ENCODE measurements at places on chromosomes 12 and 14. TPM values are rescaled to one million over a fixed set of nuclear protein-coding genes. Genes with fewer than 3 reads are reported as not detected.

DNA sequence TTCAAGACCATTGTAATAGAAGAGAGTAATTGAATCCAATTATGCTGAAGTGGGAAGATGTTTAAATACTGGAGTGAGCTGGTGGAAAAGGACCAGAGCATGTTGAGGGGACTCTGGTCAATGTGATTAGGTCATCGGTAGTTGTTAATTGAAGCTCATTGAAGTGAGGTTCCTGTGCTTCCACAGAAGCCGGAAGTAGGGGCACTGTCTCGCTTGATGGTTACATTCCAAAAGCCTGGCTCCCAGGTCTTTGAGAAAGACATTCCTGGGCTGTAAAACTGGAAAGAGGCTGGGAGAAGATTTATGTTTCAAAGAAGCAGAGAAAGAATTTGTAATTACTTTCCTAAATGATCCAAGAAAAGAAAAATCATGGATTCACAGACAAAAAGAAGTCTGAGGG lies 12.3 kb upstream of the CLECL1 start:
- DNase-seq, result peak; percentile 29

- DNase-seq, result no peak
These were observed 149.3 kb upstream of the BMP4 start for GRCh38 chr14:54105898-54106297.

Gene SLC17A8
- total RNA-seq, result not detected

DNA sequence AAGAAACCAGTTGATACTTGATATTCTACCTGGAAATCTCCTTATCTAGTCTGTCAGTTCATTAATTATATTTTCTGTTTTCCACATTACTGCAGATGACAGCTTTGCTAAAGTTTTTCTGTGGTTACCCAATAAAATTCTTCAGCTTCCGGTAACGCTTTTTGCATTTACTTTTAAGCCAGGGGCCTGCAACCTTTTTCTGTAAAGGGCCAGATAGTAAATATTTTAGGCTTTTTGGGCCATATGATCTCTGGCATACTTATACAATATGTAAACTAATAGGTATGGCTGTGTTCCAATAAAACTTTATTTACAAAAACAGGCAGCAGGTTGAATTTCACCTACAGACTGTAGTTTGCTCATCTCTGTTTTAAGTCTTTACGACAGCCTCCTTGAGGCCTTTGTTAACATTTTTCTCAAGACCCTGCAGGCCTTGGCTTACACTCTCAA lies 48.3 kb downstream of the SPATS2 start:
- no peak for DNase-seq

DNA sequence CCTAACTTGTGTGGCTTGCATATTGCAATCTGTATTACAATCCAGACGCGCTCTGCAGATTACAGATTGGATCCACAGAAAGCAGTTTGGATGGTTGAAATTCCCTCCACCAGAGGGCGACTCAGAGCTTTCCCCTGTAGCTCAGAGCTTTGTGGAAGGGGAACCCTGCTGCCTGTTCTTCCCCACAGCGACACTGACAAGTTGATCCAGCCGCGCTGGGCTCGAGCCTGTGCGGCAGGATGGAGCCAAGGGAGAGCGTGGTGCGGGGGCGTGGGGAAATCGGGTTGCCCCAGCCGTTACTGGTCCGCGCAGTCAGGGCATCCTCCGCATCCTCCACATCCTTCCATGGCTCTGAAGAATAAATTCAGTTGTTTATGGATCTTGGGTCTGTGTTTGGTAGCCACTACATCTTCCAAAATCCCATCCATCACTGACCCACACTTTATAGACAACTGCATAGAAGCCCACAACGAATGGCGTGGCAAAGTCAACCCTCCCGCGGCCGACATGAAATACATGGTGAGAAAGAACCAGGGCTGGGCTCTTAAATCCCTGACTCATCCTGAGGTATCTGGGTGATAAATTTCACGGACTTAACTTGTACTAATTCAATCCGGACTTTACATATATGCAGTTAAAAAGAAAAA lies at the start of gene GLIPR1L1:
GLIPR1L1 (plus strand) TSS at position 287 of the 647 bp plus-strand sequence; CDS start at position 346, 59 bp downstream.
- DNase-seq, result peak; percentile 89

- DNase-seq, result peak; percentile 72
These were observed at the start of gene BHLHE41 for GRCh38 chr12:26124446-26125399. TSS of gene BHLHE41 (minus strand) at chr12:26125037. CDS start at chr12:26124779, 258 bp downstream.

GRCh38 chr12:76028571-76029277 lies 2.9 kb downstream of the PHLDA1 start:
- peak; percentile 32 for DNase-seq

DNA sequence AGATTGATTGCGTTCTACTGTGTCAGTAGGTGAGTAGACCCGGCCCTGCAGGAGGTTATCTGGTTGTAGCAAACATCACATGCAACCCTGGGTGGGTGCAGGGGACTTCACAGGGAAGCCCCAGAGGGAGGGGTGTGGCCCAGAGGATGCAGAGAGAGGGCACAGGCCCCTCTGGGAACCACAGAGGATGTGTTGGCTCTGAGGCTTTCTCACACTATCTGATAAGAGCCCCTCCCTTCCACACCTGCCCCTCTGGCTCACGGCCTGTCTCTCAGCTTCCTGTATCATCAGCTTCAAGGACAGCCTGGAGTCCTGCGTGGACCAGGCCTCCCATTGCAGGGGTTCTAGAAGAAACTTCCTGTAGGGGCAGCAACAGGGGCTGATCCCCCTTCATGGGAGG lies 101.9 kb downstream of the RIN3 start:
- no peak for DNase-seq

Gene PMCH
- not detected for total RNA-seq

GRCh38 chr12:101490286-101490920 lies 15.3 kb downstream of the SPIC start:
- DNase-seq, result peak; percentile 40

- DNase-seq, result peak; percentile 54
These were observed 1.1 kb downstream of the DIP2B start for GRCh38 chr12:50505675-50506530.

Gene CACNB3
- 6.2 TPM for total RNA-seq

GRCh38 chr12:128180166-128180565 lies 86.8 kb upstream of the TMEM132C start:
- no peak for DNase-seq

Gene GNB3
- total RNA-seq, result 0.40 TPM

Gene SLC22A17
- total RNA-seq, result 0.22 TPM

DNA sequence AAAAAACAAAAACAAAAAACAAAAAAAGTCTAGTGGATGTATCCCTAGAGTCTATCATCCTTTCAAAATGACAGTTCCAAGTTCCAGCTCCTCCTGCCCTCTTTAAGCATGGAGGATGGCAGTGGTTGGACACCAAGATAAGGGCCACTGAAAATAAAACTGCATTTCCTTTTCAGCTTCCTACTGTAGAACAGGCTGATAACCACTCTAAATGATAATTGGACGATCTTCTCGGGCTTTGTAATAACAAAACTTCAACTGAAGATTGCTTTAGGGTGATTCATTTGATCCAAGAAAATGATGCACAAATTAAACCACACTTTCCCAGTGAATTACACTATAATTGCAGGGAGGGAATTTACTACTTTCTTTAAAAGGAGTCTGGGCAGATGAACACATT lies 42.2 kb upstream of the CRACR2A start:
- DNase-seq, result no peak

Gene GPRC5D
- not detected for total RNA-seq

- no peak for DNase-seq
These were observed 545.2 kb upstream of the MGAT4C start for GRCh38 chr12:86801439-86801838.

DNA sequence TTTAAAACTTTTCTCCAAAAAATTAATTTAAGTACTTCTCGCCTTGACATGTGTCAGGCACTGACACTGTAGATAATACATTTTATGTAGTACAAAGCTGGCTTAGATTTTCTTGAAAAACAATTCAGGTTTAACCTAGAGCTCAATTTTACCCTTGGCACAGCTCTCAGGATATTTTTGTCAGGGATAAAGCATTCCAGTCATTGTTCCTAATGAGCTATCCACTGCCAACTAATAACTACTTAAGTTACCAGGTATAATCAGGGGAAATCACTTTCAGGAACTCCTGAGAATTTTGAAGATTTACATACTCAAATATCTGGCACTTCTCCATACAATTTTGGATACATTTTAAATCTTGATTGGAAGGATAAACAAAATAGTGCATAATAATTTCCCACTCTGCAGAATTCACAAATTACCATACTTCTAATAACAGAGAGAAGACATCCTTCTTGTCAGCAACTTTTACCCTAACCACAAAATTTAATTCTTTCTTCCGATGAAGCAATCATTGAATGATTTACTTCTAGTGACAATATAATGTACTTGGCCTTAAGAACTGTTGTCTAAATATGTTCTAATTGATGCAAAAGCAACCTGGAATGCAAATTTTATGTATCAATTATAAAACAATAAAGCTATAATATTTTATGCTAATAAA lies 4.8 kb downstream of the RASSF9 start:
- DNase-seq, result no peak

GRCh38 chr12:71438670-71439361 lies 782 bp upstream of the LGR5 start:
- DNase-seq, result peak; percentile 9

GRCh38 chr12:24979976-24980730 lies 31.3 kb upstream of the BCAT1 start:
- no peak for DNase-seq

DNA sequence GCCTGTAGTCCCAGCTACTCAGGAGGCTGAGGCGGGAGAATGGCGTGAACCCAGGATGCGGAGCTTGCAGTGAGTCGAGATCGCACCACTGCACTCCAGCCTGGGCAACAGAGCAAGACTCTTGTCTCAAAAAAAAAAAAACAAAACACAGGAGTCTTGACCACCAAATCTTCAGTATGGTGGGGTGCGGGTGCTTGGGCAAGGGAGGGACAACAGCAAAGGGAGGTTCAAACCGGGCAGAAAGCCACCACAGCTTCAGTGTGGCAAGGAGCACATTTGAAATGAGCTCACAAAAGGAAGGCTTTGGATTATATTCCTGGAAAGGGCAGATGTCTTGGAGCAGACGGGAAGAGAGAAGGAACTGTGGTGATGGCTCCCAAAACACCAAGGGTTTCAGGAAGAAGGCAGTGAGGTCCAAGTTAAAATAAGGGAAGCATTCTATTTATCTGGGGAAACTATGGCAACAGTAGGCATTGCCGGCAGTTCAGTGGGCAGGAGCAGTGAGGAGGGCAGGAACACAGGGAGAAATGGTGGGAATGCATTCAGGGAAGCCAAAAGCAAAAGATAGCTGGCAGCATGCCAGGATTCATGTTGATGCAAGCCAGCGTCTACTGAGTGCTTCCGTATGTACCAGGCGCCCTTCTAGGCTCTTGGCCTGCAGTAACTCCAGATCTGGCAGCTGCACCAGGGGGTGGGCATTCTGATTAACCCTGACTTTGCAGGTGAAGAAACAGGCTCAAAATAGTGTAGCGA lies 51.0 kb upstream of the SRSF5 start:
- DNase-seq, result peak; percentile 79

DNA sequence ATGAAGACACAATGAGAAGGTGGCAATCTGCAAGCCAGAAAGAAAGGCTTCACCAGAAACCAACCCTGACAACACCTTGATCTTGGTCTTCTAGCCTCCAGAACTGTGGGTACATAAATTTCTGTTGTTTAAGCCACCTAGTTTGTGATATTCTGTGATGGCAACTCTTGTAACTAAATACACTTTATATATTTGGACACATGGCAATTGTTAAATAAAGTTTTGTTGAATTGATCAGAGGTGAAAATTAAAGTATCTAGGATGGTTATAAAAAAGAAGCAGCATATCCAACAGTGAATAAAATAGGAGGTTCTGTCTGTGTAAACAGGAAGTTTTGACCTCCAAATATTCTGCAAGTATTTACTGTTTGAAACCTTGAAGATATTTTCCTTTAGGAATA lies 516.3 kb downstream of the SOX5 start:
- DNase-seq, result no peak

DNA sequence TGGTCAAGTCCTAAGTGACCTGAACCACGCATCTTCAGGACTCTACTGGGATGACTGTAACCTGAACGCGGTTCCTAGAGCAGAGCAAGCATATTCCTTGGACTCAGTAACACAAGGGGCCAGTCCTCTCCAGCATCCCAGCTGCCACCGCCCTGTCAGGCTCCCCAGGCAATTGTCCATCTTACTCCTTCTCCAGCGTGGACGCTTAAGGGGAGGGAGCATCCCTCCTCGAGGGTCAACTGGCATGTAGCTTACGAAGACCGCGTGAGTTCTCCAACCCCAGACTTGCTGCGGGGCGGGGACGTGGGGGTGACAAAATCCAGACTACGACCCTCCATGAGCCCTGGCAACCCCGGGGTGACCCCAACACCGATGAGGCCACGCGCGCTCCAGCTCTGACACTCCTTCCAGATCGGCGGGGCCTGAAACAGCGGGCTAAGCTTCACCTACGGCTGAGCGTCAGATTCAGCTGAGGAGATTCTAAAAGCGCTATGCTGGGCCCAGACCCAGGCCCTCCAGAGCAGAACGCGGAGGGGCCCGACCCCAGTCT lies 846 bp upstream of the MTHFD1 start:
- DNase-seq, result peak; percentile 40

Gene POTEM
- not detected for total RNA-seq

Gene HRK
- total RNA-seq, result not detected

Gene MBIP
- total RNA-seq, result 6.5 TPM

Gene LAG3
- 0.22 TPM for total RNA-seq

GRCh38 chr14:33704481-33704880 lies 246.4 kb downstream of the EGLN3 start:
- DNase-seq, result no peak

GRCh38 chr12:34400986-34401658 lies 378.8 kb downstream of the ALG10 start:
- no peak for DNase-seq

DNA sequence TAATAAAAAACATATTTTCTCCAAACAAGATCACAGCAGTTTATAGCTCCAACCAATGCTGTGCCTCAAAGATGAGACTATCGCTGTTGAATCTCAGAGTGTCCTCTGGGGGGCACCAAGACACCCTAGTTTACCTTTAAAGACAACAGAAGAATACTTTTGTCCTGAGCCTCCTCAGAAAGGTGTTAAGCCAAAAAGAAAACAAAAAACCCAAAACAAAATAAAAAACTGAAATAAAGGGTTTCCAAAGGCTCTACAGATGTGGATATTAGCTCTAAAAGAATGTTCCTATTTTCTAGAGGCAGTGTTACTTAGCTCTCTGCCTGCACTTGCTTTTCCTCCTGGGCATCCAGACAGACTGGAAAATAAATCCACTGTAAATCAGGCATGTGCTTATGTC lies 86.9 kb upstream of the TTC7B start:
- DNase-seq, result peak; percentile 75

- no peak for DNase-seq
These were observed 279.0 kb downstream of the GRIN2B start for GRCh38 chr12:13702381-13702780.

Gene CLEC2A
- total RNA-seq, result not detected

Gene TMEM132D
- not detected for total RNA-seq

GRCh38 chr14:104691546-104692260 lies 2.3 kb downstream of the INF2 start:
- no peak for DNase-seq

- DNase-seq, result peak; percentile 46
These were observed 505 bp downstream of the KCNC2 start for GRCh38 chr12:75208856-75209811.
